ENCODE measurements at places on chromosomes 7 and 10.

- DNase-seq = no peak
Measured at GRCh38 chr10:1687190-1687589, 50.1 kb downstream of the ADARB2 start.

GRCh38 chr7:2101630-2102374, 130.9 kb downstream of the MAD1L1 start:
- no peak for DNase-seq

DNA sequence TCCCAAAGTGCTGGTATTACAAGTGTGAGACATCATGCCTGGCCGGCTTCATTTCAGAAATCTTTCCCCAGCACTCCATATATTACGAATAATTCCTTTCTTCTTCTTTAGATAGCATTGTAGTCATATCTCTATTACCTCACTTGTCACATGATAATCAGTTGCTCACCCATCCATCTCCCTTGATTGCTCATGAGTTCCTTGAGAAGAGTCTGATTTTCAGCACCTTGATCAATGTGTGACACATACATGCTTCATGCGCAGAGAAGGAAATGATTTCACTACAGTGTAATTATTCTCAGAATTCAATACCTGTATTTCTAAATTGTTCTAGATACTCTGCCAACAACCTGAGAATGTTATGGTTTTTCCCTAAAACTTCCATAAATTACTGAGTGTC, 26.7 kb upstream of the GGCT start:
- DNase-seq = no peak

DNA sequence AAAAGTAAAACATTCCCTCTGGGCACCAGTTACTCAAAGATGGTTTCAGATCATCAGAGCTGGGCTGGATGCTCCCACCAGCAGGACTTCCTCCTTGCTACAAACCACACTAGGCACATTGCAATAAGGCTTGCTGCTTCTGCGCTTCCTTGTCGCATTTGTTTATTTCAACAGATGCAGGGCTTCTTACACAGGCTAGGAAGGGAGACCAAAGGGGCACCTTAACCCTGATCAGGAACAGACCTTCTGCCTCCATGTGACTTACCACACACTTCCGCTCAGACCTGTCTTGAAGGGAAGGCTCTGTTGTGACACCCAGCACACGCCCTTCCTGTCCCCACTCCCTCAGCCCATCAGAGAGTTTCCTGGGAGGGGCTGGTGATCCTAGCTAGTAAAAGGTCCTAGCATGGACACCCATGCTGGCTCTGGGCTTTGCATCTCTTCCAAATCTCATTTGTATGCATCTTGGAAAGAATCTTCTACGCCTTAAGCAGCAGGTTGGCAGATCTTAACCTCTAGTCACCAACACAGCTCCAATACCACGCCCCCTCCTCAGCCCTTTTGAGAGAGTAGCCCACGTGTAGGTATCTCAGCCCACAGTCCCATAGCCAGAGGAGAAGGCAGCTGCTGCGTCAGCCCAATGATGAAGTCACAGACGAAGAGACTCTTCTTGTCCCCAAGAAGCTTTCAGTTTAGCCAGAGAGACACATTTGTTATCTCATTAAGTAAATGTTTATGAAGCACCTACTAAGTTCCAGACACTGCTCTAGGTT, 47.1 kb upstream of the SVIL start:
- DNase-seq = no peak

- no peak for DNase-seq
Measured at GRCh38 chr7:150935149-150935548, 43.0 kb downstream of the KCNH2 start.

DNA sequence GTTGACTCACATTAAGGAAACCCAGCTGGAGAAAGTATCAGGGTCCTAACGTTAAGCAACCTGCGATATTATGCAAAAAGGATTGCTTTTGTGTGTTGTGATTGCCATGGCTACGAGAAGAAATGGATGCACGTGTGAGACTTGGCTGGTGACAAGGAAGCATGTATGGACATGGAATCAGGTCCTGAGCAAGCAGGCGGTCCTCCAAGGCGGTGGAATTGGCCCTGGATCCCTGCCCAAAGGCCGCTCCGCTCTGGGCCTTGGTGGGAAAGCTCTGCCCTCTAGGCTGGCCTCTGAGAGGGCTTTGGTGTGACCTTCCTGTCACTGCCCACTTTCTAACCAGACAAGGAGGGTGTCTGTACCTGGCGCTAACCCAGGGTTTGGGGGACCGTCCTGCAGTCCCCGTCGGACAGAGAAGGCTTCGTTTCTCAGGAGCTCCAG, 192.1 kb downstream of the EBF3 start:
- no peak for DNase-seq

- DNase-seq = no peak
Measured at GRCh38 chr10:75492173-75492925, 60.9 kb downstream of the LRMDA start.

GRCh38 chr10:124074501-124075109, 18.8 kb downstream of the CHST15 start:
- no peak for DNase-seq

DNA sequence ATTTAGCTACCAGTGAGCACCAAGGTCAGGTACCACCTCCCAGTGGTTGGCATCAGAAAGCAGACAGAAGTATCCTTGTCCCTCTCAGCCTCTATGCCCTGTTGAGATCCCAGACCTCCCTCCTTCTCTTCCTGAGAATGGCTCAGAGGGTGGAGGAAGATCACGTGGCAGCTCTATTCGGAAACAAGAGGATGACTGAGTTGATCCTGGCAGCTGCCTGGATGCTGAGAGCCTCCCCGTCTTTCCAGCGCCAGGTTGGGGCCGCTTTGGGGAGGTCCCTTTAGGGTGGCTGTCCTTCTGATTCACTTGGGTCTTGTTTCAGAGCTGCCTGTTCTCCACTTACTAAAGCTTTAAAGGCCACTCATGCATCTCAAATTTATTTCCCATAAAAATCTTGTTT, 36.9 kb upstream of the NPFFR1 start:
- DNase-seq = no peak

DNA sequence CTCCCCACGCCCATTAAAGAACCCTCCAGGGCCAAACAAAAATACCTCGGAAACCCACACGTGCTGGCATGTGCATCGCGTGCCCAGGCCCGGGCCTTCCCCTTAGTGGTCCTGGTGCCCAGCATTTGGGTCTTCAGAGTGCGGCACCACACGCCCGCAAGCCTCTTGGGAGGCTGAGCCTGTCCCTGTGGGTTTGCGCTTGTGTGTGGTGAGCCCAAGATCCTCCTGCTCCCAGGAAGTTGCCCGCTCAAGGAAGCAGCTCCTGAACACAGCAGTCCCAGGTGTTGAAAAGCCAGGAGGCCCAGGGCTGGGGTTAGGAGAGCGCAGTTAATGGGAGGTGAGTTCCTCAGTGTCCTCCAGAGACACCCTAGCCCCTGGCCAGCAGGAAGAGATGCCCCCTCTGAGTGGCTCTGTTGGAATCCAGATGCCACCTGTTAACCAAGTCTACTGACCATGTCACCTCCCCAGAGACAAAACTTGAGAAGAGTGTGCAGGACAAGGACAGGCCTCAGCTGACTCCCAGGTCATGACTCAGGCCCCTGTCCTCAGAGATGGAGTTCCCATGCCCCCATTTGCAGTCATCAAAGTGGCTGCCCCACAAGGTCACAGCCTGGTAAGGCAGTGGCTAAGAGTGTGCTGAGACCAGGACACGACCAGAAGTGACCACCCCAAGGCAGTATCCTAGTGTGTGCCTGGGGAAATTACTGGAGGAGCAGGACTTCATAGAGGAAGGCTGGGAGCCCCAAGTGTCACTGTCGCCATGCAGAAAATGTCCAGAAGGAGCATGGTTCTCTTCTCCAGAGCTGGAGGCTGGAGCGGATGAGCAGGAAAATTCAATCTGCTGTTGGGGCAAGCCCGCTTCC, 5.2 kb downstream of the FZD9 start:
- DNase-seq = no peak

GRCh38 chr7:131627735-131628190, 71.3 kb upstream of the PODXL start:
- no peak for DNase-seq

- no peak for DNase-seq
Measured at GRCh38 chr7:23115991-23116390, 10.4 kb downstream of the KLHL7 start.

GRCh38 chr10:121322046-121322445, 276.2 kb downstream of the FGFR2 start:
- no peak for DNase-seq

DNA sequence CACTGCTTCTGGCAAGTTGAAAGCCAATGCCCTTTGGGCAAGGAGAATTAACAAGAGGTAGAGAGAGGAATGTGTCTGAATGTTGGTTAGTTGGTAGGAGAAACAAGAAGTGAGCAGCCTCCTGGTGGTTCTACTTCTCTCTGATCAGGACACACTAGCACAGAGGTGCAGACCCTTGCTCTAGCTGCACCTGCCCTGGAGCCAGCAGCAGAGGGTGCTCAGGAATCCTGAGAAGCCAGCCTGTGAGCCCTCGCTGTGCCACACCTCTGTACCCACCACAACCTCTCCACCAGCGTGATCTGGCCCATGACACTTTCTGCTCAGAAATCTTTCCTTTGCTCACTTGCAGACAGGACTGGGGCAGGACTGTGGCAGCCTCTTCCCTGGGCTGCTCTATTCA, 364.7 kb downstream of the RPS24 start:
- no peak for DNase-seq

GRCh38 chr7:101122933-101123702, 3.8 kb upstream of the SERPINE1 start:
- no peak for DNase-seq

DNA sequence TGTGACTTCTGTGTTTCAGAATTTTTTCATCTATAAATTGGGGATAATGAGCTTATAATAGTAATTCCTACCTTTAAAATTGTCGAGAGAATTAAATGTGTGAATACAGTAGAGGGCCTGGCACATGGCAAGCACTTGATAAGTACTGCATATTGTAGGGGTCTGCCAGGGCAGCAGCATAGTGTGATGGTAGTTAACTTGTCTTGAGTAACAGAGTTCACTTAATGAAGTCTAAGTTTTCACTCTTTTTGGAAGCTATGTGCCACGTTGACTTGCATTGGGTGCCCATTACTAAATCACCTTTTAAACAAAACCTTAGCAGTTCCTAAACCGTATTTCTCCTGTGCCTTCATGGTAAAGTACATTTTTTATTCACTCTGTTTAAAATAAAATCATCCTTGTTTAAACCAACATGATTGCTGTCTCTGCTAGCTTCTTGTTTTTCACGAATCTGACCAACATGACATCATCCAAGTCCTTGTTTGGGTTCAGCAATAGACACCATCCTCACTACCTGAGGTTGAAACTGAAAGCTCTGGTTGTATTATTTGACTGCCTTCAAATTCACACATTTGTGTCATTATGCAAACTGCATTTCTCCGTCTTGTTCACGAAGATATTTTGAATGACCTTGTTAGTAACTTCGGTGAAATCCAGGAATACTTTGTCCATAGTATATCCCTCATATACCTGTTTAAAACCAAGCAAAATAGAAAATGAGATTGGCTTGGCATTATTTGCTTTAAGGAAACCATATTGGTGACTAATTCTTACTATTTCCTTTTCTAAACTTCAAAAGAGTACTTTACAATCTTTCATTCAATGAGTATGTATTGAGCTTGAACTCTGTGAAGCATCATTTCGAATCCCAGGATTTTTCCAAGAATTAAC, 340.2 kb downstream of the SUGCT start:
- no peak for DNase-seq
